ENCODE measurements at places on chromosomes 1 and 21.

GRCh38 chr1:61299463-61299862 is 217.1 kb downstream of the NFIA start:
- DNase-seq = no peak

GRCh38 chr1:196373798-196374197 is 234.4 kb downstream of the KCNT2 start:
- no peak for DNase-seq

GRCh38 chr1:178328728-178329127 is 168.0 kb downstream of the CLEC20A start:
- DNase-seq = no peak

GRCh38 chr1:9121496-9122409 is 7.1 kb downstream of the GPR157 start:
- DNase-seq = no peak

DNA sequence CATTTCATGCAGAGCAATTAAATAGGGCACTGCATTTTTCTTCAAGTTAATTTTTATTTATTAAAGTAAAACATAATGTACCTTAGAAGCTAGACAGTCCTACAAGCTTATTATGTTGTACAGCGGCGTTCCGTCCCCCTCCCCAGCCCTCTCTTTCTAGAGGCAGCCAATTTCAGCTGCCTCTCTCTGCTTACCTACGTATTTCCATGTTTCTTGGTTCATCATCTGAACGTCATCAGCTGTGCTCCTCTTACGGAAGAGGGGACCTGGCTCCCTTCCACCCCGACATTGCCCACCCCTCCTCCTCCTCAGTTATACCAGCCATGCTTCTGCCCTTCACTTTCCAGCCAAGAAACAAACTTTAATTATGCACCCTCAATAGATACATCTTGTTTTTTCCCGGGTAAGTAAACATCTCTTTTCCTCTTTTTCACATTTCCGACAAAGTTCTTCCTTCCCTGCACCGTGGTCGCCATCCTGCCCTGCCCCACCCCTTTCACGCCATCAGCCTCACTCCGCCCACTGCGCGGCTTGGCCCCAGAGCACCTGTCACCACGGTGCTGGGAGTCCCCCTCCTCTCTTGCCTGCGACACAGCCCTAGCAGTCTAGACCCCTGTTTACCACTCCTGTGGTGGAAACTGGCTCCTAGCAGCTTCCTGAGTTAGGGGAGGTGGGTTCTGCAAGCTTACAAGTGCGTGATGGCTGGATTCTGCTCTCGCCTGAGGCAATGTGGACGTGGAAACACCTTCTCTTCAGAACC is 57.9 kb downstream of the SLC37A1 start:
- no peak for DNase-seq

DNA sequence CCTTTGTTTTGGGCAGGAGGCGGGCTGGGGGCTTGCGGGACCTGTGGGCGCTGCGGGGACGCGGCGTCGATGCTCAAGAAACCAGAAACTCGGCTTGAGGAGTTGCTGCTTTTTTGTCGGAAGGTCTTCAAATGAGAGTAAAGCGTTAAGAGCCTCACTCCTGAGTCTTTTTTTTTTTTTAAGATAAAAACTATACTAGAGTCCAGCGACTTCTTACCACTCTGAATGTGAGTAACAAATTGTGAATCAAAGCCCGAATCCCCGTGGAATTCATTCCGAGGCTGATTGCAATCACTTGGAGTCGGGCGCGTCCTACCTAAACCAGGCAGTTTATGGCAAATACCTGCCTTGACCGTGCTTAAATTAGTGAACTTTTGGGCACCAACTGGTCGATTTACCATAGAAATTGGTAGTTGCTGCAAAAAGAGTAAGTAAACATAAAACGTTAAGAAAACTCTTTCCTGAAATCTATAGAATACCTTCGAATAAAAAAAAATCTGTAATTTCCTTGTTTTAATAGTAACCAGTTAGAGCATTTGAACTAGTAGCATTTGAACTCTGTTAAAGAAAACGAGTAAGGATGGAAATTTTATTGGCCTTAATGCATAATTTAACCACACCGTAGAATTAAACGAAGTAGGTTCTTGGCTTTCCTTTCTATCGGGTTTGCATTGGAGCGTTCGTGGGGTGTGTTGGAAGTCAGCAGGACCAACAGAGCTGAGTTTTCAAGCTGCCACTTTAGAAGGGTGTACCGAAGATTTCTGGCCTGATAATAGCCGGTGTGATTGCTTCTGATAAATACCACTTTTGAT is 769 bp downstream of the GPSM2 start:
- peak; percentile 41 for DNase-seq

GRCh38 chr1:55380355-55380970 is 165.3 kb upstream of the USP24 start:
- DNase-seq = no peak

GRCh38 chr1:95723346-95723745 is 489.3 kb downstream of the RWDD3 start:
- no peak for DNase-seq

DNA sequence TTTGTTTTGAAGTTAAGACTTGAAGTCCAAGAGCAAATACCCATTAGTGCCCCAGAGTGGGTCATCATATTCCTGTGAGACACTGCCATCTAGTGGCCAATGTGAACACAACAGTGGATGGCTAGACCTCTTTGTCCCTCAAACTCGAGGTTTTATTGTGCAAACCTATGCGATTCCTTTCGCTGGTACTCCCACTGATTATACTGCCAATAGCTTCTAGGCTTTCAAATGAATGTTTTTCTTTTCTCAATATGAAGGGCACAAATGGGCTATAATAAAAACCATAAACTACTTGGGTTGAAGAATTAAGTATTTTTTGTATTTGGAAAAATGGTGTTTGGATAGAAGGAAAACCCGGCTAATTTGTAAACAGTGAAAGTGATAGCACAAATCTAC is 100.4 kb upstream of the ZNF281 start:
- peak; percentile 78 for DNase-seq

DNA sequence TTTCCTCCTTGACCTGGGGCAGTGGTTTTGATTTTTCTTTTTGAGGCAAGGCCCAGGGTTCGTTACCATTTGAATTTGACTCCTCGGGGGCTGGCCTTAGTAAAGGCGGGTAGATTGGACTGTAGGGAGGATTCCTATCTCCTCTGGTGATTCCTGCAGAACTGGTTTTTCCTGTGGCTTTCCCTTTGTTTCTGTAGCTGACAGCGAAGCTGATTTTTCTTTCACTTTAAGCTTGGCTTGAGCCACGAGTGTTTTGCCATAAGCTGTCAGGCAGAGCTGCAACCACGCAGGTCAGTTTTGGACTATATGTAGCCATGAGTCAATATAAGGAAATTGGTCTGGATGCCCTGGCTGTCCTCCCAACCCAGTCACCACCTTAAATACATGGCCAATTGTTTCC is 28.7 kb upstream of the KCNJ15 start:
- DNase-seq = no peak

DNA sequence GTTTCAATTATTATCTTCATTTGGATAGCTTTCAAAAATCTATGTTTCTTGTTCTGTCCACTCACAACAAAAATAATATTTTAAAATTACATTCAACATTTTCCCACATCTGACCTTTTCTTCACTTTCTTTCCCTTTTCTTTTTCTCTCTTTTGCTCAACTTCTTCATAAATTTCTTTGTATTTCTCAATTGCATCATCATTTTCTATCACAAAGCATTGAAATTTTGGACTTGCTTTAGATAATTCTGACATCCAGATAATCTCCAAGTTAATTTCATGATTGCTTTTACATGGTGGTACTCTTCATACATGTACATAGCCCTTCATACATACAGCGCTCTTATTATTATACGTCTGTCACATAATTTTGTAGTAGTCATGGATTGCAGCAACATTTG is 30.2 kb downstream of the NUF2 start:
- DNase-seq = no peak

DNA sequence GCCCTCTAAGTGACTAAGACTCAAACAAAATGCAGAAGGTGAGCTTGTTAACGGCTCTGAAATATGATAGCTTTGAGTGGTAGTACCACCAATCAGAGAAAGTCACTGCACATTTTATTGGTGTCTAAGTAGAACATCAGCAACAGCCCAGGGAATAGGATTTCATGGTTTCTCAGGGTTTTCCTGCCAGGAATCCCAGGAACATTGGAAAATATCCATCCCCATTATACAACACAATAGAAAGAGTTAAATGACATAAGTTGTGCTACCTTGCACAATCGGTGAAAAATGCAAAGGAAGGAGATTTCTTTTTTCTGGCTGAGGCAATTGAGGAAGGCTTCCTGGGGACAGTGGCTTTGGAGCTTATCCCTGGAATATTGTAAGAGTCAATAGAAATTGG is 283.1 kb downstream of the HLX start:
- DNase-seq = no peak

GRCh38 chr1:96515430-96515829 is 206.2 kb upstream of the PTBP2 start:
- no peak for DNase-seq

- no peak for DNase-seq
Observed at GRCh38 chr1:54545916-54546635, 2.0 kb upstream of the ACOT11 start.

DNA sequence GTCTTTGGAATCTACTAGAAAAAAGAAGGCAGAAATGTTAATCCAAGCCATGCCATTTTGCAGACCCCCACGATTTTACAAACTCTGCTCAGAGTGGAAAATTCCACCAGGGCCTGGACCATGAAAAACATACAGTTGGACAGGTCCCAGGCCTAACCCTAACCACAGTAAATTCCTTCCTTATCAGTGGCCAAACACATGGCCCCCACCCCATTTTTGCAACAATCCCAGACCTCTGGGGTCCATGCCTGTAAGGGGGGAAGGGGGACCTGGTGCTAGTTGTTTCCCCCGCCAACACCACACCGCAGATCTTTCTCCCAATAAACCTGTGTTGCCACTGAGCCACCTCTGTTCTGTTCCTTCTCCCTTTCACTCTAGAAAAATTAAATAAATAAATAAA is 1352.7 kb downstream of the AMY1C start:
- DNase-seq = no peak

DNA sequence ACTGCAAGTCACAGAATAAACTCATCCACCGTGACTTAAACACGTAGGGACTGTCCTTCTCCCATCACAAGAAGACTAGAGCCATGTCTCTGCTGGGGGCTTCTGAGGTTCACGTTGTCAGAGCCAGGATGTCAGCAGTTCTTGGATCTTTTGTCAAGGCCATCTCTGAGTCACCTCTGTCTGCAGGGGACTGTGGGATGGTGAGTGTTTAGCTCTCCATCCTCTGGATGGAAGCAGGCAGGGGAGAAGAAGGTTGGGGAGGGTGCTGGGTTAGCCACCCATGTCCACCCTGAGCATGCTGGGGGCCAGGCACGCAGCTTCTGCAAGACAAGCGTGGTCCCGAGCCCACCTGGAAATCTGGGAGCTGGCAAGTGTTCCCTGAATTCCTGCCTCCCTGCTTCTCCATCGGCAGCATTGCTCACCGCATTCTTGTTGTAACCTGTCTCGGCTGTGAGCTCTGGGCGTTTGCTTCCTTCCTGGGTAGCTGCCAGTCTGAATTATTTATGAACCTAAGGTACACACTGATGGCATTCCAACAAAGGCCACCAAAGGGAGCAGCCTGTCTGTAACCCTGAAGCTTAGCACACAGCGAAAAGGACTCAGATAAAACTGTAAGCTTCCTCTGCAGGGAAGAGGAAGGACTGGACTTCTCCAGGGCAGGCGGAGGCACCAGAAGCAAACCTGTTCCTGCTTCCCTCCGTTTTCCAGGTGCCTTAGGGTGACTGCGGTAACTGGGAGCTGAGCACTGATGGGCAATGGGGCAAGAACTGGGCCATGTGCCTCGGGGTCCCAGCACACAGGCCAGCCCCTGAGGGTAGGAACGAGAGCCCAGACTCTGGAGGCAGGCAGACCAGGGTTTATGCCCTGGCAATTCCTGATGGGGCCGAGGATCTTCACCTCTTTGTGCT is 88.6 kb downstream of the RIPK4 start:
- no peak for DNase-seq

GRCh38 chr1:159830722-159831121 is 4.0 kb downstream of the SLAMF8 start:
- no peak for DNase-seq

- DNase-seq = no peak
Observed at GRCh38 chr21:31182231-31183140, 144.2 kb upstream of the KRTAP19-8 start.

GRCh38 chr1:67766141-67766978 is 66.9 kb downstream of the GNG12 start:
- peak; percentile 91 for DNase-seq

- no peak for DNase-seq
Observed at GRCh38 chr1:53545663-53546408, 86.6 kb downstream of the DMRTB1 start.

DNA sequence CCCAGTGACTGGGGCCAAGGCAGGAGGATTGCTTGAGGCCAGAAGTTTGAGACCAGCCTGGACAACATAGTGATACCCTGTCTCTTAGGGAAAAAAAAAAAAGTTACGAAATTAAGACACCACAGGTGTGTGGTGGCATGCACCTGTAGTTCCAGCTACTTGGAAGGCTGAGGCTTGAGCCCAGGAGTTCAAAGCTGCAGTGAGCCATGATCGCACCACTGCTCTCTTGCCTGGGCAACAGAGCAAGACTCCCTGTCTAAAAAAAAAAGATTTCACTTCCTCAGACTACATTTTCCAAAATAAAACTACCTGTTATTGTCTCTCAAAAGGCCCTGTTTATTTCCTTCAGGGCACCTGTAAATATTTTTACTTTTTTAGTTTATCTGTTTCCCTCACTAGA is 4.7 kb upstream of the STK40 start:
- DNase-seq = no peak
